Activated CD4-positive, alpha-beta T cell treated with anti-CD3 and anti-CD28 coated beads, Interleukin-2, amount 50 U/mL, for 4 hours (primary cell): ENCODE measurements at places on chromosomes 2 and 18.

GRCh38 chr2:61763605-61764034 is 90.2 kb downstream of the FAM161A start:
- DNase-seq: no peak

GRCh38 chr2:16082276-16082675 is 141.9 kb downstream of the MYCN start:
- DNase-seq: no peak

GRCh38 chr2:201357221-201357620 is at the start of gene FLACC1:
Gene FLACC1, minus strand, starts transcription at chr2:201357345. Its CDS starts 5,941 bp downstream, at chr2:201351404.
- no peak for DNase-seq

DNA sequence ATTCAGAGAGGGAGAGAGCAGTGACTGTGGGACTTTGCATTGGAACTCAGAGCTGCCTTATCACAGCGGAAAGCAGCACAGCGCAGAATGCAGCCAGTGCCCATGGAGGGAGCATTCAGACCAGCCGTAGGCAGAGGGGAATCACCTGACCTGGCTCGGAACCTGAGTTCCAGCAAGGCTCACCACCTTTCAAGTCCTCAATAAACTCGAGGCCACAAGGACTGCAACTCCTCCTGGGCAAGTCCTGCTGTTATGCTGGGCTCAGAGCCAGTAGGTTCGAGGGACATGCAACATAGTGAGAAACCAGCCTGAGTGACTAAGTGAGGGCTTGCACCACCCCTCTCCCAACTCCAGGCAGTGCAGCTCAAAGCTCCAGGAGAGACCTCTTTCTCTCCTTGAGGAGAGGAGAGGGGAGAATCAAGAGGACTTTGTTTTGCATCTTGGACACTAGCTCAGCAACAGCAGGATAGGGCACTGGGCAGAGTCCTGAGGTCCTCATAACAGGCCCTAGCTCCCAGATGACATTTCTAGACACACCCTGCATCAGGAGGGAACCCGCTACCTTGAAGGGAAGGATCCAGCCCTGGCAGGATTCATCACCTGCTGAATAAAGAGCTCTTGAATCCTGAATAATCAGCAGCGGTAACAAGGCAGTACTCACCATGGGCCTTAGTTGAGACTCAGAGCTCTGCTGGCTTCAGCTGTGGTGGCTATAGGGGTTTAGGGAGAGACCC is 136.8 kb upstream of the OTOS start:
- DNase-seq: no peak

GRCh38 chr18:13611142-13611600 is 115.2 kb downstream of the FAM210A start:
- DNase-seq: no peak

- DNase-seq: no peak
Measured at GRCh38 chr2:193475038-193475437, 1280.3 kb upstream of the TMEFF2 start.

- DNase-seq: no peak
Measured at GRCh38 chr2:216866515-216867095, 6.7 kb upstream of the TNP1 start.

GRCh38 chr2:123061534-123061933 is 963.6 kb upstream of the CNTNAP5 start:
- no peak for DNase-seq

GRCh38 chr18:3107740-3108151 is 94.8 kb upstream of the LPIN2 start:
- no peak for DNase-seq

- DNase-seq: no peak
Measured at GRCh38 chr2:218721488-218721887, 10.9 kb downstream of the TTLL4 start.

GRCh38 chr18:77114415-77115191 is 18.0 kb downstream of the MBP start:
- DNase-seq: no peak

DNA sequence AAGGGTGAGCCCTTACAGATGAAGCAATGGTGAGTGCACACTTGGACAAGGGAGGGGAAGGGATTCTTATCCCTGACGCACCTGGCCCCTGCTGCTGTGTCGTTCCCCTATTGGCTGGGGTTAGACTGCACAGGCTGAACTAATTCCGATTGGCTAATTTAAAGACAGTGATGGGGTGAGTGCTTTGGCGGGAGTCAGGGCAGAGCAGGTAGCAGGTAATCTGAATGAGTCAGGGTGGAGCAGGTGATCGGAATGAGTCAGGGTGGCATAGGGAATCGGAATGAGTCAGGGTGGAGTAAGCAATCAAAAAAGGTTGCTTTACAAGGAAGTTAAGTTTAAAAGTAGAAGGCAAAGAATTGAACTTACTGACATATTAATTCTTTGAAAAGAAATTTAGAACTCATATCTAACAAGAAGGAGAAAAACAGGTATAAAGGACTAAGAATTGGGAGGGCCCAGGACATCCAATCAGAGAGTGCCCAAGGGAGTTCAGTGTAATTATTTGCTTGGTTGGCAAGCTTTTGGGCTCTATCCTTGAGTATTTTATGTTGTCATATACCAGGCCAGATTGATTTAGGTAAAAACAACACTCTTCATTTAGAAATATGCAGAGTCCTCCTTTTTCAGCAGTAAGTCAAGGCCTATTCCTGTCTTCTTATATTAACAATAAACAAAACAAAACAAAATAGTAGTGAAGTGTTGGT is 52.3 kb upstream of the RALBP1 start:
- no peak for DNase-seq

DNA sequence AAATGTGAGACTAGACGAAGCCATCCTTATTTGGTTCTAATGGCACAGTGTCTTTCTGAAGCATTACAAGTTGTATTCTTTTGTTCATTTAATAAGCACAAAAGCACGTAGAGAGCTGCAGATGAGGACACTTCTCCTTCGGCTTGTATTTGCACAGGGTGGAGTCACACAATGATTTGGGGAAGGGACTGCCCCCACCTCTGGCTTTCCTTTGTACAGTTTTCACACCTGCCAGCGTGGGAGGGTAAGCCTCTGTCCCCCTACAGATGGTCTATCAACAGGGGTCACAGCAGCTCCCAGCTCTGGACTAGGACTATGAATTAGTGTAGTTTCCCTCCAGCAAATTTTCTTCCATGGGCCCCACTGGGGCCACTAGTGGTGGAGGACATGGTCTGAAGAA is 108.2 kb upstream of the KLHL14 start:
- no peak for DNase-seq

GRCh38 chr2:142946941-142947340 is 69.5 kb downstream of the KYNU start:
- no peak for DNase-seq

- no peak for DNase-seq
Measured at GRCh38 chr2:126145752-126146151, 510.2 kb upstream of the GYPC start.

DNA sequence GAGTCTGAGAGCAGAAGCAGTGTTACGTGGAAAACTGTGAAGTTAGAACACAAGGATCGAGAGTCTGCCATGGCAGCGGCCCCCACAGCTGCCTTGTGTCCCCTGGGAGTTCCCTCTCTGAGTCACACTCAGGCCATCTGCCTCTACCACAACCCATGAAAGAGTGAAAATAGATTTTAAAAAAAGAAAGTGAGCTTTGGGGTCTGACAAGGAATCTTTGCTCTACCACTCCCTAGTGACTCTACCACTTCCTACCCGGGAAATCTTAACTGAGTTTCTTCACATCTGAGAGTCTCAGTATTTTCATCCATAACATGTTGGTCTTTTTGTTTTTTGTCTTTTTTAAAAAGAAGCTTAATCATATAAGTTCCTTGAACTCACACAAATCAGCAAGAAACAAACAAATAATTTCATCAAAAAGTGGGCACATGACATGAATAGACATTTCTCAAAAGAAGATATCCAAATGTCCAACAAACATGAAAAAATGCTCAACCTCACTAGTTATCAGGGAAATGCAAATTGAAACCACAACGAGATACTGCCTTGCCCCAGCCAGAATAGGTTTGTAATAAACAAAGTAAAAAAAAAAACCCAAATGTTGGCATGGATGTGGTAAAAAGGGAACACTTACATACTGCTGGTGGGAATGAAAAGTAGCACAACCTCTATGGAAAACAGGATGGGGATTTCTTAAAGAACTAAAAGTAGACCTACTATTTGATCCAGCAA is 2.4 kb upstream of the MSGN1 start:
- no peak for DNase-seq
